ENCODE measurements at places on chromosomes 7 and 10.
A peak's percentile ranks its signal among the peaks of the same experiment; 100 is the strongest.

DNA sequence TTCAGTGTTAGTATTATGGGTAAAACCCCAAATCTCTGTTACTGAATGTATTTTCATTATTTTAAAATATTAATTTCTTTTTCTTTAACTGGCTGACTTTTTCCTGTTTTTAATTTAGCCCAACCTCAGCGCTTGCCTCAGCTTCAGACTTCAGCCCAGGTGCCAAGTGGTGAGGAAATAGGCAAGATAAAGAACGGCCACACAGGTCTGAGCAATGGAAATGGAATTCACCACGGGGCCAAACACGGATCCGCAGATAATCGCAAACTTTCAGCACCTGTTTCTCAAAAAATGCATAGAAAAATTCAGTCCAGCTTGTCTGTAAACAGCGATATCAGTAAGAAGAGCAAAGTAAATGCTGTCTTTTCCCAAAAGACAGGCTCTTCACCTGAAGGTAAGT, 57.5 kb downstream of the MDFIC start:
- no peak for DNase-seq

DNA sequence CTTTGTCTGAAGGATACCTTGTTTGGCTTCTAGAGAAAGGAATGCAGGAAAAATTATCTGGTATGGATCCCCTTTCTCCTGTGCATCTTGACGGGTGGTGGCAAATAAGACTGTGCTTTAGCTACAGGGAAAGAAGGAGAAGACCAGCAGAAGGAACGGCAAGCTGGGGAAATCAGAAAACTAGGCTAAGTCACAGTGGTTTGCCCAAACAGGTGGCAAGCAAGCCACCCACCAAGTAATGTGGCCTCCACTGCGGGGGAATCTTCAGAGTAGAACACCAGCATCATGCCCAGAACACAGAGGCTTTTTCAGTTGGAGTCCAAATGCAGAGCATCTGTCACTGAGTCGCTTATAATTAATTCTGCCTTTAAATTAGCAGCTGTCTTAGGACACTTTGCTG, 282.8 kb downstream of the PHF14 start:
- no peak for DNase-seq

- DNase-seq = no peak
Observed at GRCh38 chr10:70985824-70986622, 97.7 kb upstream of the PCBD1 start.

GRCh38 chr10:99708428-99709012, 23.4 kb downstream of the COX15 start:
- no peak for DNase-seq

- no peak for DNase-seq
Observed at GRCh38 chr7:116271963-116272886, 61.9 kb downstream of the TES start.

DNA sequence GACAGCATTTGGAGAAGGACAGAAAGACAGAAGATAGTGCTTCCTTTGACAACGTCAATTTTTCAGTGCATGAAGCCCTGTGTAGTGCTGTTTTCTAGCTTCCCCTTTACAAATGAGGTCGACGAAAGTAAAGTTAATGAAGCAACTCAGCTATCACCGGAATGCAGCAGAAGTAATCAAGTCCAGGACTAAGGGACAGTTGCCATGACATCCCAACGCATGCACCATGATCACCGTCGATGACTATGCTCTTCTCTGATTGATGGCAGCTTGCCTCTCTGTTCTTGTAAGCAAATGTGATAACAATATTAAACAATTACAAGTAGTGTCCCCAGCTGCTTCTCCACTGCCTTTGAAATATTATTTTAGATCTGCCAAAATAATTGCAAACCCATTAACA, 205.8 kb downstream of the FRMD4A start:
- no peak for DNase-seq

DNA sequence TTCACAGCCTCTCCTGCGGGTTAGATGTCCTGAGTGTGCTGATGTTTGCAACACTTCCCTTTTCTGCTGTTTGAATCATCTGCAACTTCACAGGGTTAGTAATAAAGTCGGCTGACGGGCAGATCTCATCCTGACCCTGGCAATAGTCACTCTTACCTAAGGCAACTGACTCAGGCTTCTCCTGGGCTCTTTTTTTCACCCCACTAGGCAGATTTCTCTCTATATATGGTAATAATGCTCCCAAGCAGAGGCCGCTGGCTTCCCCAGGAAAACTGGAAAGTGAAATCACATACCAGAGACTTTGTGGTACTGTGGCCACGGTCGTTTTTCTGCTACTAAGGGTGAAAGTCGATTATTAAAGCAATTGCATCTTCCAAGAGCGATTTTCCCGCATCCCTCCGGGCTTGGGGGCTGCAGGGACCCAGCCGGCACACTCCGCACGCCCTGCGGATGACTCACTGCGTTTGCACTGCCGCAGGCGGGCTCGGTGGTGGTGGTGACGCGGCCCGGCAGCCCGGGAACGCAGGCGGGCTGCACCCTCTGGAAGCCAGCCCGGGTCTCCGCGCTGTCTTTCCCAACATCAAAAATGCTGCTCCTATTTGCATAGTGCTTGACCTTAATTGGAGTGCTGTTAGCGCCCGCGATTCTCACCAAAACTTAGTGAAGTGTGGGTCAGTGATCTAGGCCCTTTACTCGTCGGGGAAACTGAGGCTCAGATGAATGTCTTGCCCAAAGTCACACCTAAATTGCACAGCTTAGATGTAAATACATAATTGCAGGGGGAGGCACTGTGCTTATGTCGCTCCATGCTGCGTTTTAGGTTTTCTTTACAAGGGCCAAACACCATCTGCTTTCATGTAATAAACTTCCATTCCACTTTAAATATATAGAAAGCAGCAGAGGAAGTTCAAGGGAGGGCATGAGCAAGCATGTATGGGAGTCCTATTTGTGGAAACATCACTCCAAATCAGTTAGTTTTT, 47.6 kb upstream of the ITGB1 start:
- peak; percentile 83 for DNase-seq

- DNase-seq = no peak
Observed at GRCh38 chr10:128568041-128568440, 441.8 kb upstream of the MKI67 start.

DNA sequence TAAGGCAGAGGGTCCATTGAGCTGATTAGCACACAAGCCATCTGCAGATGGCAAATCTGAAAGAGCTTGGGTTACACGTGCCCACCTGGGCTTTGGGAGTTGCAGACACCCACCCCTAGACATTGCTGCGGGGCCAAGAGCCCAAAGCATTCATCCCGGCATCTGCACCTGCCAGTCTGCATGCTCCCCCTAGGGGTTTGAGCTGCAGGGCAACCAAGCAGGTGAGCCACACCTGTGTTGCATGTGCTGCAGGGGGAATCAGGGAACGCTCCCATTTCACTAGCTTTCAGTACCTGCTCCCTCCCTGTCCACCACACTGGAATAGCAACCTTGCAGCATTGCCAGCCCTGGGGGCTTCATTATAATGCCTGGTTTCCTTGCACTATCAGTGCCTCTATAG, 21.1 kb downstream of the C7orf33 start:
- no peak for DNase-seq

DNA sequence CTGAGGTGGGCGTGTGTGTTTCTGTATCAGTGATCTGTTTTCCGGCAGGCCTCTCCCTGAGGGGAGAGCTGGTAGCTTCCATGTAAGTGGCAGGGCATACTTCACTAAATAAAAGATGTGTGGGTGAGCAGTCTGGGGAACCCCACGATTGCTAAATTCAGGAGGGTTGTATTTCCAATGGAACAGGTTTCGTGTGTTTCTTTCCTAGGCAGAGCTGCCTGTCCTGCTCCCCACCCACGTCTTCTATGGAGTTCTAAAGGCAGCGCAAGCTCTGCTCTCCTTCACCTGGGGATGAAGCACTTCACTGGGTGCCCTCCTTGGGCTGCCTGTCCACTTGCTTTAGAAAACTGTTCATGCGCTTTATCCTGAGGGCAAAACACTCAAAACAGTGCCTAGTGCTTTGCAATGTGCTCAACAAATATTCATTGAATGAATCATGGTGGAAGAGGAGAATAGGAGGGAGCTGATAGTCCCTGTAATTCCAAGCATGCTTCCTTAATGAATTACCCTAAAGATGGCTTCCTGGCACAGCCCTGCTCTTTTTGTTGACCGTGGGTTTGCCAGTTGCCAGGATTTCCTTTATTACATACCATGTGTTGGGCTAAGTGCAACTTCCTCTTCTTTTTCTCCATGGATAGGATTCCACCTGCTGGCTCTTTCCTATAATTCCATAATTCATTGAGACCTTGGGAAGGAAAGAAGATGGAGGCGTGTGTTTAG, 50.6 kb upstream of the SRPK2 start:
- DNase-seq = peak; percentile 60

DNA sequence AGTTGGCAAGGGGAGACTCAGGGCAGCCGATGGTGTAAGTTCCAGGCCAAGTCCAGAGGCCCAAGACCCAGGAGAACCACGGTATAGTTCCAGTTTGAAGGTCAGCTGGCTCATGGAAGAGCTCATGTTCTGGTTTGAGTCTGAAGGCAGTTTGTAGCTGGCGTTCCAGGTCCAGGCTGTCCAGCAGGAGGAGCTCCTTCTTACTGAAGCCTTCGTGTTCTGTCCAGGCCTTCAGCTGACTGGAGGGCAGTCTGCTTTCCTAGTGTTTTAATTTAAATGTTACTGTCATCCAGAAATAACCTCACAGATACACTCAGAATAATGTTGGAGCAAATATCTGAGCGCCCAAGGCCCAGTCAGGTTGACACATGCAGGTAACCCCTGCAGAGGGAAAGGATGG, 4.2 kb downstream of the SUN1 start:
- peak; percentile 30 for DNase-seq

DNA sequence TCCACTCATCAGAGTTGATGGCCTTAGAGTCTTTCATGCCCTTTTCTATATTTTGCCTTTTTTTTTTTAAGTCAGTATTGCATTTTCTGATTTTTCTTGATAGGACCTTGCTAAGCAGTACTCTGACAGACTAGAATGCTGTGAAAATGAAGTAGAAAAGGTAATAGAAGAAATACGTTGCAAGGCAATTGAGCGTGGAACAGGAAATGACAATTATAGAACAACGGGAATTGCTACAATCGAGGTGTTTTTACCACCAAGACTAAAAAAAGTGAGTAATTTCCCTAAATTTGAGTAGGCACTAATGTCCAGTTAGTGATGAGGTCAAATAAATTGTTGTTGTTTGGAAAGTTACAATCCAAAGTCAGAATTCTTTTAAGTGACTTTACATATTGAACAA, 7.4 kb downstream of the NUB1 start:
- no peak for DNase-seq

- DNase-seq = no peak
Observed at GRCh38 chr10:45308707-45309106, 6.7 kb downstream of the OR13A1 start.

GRCh38 chr7:125568799-125569198, 639.2 kb upstream of the POT1 start:
- no peak for DNase-seq

DNA sequence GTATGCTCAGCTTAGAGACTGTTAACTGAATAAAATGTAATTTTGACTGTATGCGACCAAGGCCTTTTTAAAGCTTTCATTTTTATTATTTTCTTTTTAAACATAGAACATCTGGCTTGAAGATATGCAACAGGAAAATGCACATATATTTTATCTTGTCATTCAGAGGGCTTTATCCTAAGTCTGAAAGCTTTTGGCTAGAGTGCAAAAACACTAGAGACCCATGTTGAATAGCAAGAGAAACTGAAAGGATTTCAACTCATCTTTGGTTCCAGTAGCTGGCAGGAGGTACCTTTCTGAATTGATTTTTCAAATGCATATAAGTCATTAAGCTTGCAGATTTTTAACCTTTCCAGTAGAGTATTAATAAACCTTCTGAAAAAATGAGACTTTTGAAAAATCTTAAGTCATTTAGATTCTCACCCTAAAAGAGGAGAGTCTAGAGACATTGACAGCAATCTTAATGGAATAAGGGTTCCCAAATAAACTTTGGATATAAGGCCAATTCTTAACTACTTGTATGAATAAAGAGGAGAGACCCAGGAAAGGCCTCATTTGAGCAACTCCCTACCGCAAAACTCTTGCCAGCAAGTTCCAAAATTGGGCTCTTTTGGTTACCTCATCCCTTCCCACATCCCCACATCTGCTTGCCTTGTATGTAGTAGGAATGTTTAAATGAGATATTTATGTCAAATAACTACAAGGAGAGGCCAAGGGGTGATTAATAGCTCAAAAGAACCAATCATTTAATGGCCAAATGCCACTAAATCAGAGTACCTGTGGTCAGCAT, 454.4 kb downstream of the HTR7 start:
- DNase-seq = no peak

DNA sequence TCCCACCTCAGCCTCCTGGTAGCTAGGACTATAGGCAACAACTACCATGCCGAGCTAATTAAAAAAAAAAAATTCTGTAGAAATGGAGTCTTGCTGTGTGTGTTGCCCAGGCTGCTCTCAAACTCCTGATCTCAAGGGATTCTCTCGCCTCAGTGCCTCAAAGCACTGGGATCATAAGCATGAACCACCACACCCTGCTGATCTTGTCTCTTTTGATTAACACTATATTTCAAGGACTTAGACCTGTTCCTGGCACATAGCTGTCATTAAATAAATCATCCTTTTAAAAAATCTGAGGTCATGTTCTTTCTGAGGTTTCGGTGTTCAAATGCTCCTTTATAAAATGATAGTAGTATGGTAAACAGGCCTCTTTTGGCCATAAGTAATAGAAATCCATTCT, 4.8 kb downstream of the PALS2 start:
- DNase-seq = no peak

DNA sequence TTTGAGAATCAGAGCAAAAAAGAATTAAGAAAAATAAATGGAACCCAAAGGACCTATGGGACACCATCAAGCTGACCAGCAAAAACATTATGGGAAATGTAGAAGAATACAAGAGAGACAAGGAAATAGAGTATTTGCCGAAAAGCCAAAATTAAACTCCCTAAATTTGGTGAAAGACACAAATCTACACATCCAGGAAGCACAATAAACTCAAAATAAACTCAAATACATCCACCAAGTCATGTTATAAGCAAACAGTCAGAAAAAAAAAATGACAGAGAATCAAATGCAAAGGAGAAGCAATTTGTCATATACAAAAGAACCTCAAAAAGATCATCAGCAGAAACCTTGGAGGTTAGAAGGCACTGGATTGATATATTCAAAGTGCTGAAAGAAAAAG, 105.4 kb downstream of the ZNF33B start:
- DNase-seq = no peak
